NCI-H2081 treated with DMSO at 0.1 percent for 48 hours (cell line): ENCODE measurements at places on chromosomes 6 and 20.

- no peak for DNase-seq
Measured at GRCh38 chr6:83055366-83055964, 10.2 kb downstream of the UBE3D start.

DNA sequence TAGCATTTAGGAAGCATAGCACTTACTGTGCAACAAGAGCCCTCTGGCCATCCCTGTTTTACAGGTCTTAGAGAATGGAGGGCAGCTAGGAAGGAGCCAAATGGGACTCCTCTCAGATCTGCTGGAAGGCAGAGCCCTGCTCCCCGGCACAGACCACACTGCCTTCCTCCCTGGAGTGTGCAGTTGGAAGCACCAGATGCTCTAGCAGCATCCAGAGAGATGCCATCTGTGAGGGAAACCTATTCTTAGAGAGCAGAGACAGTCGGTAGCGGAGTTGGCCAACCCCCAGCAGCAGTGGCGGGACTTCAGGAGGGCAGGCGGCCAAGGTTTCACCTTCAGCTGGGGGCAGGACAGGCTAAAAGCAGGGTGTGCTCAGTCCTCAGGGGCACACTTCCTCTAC is 16.7 kb upstream of the E2F1 start:
- no peak for DNase-seq

- DNase-seq: no peak
Measured at GRCh38 chr6:37916675-37917074, 97.1 kb downstream of the ZFAND3 start.

GRCh38 chr6:25136854-25137253 is 142.3 kb upstream of the CARMIL1 start:
- DNase-seq: no peak

- DNase-seq: no peak
Measured at GRCh38 chr20:18719426-18719825, 94.2 kb upstream of the SCP2D1 start.

- DNase-seq: no peak
Measured at GRCh38 chr6:10529231-10529801, 8.2 kb downstream of the GCNT2 start.

- DNase-seq: no peak
Measured at GRCh38 chr6:149160943-149161342, 156.6 kb upstream of the TAB2 start.

DNA sequence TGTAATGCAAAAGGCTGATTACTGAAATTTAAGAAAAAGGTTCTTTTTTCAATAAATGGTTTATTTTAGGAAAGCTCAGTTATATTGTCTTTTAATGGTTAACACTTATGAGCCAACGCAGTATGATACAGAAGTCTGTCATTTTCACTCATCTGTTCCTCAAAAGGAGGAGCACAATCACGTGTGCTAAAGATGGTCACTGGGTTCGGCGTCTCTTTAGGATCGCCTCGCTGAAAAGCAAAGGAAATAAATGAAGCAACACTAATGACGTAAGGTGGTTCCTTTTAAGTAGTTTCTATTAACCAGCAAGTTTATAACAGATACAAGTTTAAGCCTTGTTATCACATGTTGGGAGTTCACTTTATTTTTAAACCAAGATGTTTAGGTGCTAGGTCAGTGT is 125.7 kb downstream of the MAP3K4 start:
- DNase-seq: no peak

GRCh38 chr6:130494729-130495128 is 128.9 kb downstream of the TMEM200A start:
- no peak for DNase-seq

DNA sequence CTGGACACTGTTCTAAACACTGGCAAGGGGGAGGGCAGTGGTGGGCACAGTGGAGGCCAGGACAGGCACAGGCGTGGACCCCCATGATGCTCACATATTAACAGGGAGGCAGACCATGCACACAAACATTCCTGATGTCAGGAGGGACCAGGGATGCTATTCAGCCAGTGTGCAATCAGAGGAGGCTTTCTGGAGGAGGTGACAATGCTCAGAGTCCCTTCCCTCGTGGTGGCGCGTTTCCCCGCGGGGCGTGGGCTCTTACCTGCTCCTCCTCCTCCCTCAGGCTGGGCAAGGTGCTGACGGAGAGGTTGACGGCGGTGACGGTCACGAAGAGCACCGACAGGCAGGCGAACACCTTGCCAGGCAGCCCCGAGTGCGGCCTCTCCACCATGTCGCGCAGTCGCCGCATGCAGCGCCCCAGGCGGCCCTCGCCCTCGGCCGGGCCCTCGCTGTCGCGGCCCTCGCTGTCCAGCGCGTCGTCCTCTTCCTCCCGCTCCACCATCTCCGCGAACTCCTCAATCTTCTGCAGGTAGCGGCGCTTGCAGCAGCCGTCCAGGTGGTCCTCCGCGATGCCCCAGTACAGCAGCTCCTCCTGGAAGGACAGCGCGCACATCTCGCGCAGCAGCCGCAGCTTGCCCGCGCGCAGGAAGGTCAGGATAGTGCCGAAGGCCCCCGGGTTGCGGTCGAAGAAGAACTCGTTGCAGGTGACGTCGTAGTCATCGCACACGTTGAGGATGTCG is 13.4 kb downstream of the KCNG1 start:
- no peak for DNase-seq

GRCh38 chr20:50510706-50511542 is 741 bp downstream of the PTPN1 start:
- no peak for DNase-seq

DNA sequence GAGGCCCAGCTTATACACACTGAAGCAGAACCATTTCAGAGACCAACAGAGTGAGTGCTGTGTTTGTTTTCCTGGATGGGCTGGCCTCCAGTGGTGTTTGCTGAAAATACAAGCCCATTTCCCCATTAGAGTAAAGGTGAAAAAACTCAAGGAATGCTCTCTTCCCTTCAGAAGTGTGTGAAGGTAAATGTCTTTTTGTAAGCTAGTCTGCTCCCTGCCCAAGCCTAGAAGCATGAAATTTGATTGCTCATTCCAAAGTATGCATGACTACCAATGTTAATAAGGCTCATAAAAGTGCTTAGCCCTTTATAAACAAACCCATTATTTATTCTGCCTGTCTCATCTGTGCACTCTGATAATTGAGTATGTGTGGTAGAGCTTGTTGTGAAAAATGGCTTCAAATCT is 59.1 kb downstream of the ADGRF1 start:
- no peak for DNase-seq

DNA sequence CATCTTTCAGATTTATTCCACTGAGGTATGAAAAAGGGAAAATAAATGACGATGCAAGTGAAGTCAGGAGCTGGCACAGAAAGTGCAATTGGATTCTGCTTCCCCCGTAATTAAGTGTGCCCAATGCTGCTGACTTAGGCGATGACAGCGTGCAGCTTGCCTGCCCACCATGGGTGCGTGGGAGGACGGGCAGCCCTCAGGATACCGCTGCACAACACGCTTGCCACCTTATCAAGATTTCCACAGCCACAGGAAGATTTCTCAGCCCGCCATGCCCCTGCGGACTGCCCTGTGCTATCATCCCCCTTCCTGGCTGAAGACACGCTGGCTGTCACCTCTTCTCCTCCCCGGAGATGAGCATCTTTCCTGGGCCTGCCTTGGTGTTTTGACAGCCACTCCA is 103.3 kb upstream of the BACH2 start:
- DNase-seq: no peak

- no peak for DNase-seq
Measured at GRCh38 chr6:132687306-132687705, 26.5 kb downstream of the VNN1 start.

DNA sequence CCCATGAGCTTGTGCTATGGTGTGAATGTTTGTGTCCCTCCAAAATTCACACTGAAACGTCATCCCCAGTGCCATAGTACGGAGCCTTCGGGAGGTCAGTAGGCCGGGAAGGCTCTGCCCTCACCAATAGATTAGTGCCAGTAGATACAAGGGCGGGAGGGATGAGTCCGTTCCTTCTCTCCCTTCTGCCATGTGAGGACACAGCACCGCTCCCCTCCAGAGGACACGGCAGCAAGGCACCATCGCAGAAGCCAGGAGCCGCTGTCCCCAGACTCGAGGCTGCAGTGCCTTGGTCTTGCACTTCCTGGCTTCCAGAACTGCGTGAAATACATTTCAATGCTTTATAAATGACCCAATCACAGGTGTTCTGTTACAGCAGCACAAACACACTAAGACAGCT is 39.2 kb upstream of the BHLHE23 start:
- no peak for DNase-seq

DNA sequence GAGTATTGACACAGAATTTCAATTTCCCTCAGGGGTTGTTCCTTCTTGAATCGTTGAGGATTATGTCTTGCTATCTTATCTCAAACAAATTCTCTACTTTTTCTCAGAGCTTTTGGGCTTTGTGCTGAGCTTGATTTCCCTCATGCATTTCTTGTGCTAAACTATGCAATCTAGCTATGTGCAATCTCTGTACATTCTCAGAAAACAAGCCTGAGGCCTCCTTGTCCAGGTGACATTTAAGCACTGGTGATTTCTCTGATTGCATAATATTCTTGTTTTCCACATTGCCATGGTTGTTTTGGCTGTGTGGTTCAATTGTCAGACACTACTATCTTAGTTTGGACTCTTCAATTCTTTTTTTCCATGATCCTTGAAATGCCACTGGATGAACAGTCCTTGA is 81.2 kb upstream of the MAN1A1 start:
- no peak for DNase-seq

DNA sequence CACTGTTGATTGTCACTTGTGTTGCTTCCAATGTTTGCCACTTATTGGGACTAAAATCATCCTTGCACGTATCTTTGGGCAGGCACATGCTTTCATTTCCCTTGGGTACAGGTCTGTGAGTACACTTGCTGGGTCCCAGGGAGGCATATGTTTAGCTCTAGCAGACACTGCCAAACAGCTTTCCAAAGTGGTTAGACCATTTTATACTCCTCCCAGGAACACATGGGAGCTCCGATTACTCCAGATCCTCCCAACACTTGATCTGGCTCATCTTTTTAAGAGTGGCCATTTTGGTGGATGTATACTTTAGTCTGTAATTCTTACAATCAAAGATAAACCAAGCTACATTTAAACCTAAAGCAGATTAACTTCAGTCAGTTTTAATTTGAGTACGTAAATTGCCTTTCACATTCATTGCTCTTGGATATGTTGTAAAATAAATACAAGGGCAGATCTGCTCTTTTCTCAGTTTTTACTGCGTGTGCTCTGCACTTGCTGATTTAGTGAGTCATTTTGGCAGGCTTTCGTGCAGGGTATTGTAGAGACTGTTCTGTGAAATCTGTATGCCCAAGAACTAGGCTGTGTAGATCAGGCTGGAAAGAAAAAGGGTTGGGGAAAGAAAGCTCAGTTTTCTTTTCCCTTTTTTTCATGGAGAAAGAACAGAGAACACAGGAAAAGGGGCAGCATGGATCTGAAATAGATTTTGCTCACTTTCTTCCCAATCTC is 19.5 kb downstream of the SLC22A1 start:
- DNase-seq: no peak

DNA sequence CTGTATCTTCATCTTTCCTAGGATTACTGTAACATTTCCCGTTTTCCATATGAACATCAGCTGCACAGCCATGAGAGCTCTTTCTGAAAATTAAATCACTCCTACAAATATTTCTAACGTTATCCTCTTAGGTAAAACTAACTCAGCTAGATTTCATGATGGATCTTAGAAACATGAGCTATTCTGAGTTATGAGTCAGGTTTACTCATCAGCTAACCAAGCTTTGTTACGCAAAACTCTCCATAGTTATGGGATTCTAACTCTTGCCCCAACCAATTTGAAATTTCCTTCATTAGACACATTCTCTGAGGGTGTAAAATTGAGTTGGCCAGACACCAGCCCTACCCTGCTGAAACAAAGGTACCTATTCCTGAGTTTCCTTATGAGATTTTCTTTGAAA is 14.0 kb downstream of the DEFB110 start:
- no peak for DNase-seq

- DNase-seq: no peak
Measured at GRCh38 chr6:37456816-37457560, 24.0 kb downstream of the CMTR1 start.

DNA sequence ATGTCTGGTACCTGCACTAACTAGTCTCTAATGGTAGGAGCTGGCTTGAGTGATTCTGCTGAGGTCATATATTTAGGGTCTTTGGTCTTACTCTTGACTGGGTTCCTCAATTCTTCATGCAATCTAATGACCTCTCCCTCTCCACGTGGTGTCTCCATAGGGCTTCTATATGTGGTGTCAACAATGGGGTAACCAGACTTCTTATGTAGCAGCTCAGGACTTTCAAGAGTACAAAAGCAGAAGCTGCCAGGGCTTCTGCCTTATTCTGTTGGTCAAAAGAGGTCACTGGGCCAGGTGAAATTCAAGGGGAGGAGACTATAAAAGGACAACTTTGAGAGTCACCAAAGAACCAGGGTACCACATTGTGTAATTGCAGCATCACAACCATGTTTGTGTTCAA is 54.3 kb downstream of the NUS1 start:
- no peak for DNase-seq

GRCh38 chr6:26115226-26115625 is 28.0 kb downstream of the HFE start:
- DNase-seq: no peak

DNA sequence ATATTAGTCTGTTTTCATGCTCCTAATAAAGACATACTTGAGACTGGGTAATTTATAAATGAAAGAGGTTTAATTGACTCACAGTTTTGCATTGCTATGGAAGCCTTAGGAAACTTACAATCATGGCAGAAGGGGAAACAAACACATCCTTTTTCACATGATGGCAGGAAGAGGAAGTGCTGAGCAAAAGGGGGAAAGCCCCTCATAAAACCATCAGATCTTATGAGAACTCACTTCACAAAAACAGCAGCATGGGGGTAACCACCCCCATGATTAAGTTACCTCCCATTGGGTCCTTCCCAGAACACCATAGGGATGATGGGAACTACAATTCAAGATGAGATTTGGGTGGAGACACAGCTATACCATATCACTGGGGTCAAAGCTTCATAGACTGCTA is 254.2 kb downstream of the ERMARD start:
- DNase-seq: no peak

DNA sequence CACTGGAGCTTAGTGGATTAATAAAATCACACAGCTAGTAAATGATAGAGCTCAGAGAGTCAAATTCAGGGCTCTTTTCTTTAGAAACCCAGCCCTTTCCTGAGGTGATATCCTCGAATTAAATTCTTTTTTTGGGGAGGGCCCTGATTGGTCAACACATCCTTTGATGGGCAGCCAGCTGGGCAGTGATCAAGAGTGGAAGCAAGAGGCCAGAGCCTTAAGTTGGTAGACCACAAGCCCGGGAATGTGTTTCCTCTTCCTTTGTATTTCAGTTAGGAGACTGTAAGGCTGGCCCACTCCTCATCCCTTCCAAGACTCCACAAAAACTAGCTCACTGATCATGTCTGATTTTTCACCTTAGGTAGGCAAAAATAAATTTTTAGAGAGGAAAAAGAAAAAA is 640.5 kb downstream of the DHX35 start:
- no peak for DNase-seq

DNA sequence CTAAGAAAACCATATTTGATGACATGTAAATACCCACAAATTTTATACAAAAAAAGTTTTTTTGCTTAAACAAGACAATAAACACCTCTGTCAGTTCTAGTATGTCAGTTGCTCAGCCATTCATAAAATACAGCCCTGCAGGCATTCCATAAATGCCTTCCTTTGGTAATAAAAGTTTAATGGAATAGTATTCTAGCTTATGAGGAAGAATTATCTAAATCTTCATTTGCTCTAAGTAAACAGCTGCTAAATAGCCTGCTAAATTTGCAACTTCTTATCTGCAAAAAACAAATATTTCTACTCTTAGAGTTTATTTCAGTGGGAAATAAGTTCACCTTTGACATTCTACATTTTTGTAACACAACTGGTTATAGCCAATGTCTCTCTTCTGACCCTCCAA is 108.8 kb downstream of the SMLR1 start:
- no peak for DNase-seq
